ENCODE measurements at places on chromosomes 1 and 21. TPM values are rescaled to one million over a fixed set of nuclear protein-coding genes. Genes with fewer than 3 reads are reported as not detected.

Gene MTARC2
- 45.8 TPM for total RNA-seq

Gene CNIH3
- 2.5 TPM for total RNA-seq

Gene MED8
- 48.5 TPM for total RNA-seq

Gene OR2L2
- 0.06 TPM for total RNA-seq

Gene HEYL
- 12.6 TPM for total RNA-seq

Measured in left lung (tissue), 14 donors.